ENCODE measurements at places on chromosomes 12 and 14.
A peak's percentile ranks its signal among the peaks of the same experiment; 100 is the strongest.

- no peak overlapping the region for H3K4me3 ChIP-seq
- H3K27ac ChIP-seq, result no peak overlapping the region
- no peaks in the 10 kb centered on the region for H3K4me1 ChIP-seq
- peaks cover 47% of the 10 kb centered on the region for H3K27me3 ChIP-seq
Measured at GRCh38 chr14:47490353-47490752, 185.1 kb downstream of the MDGA2 start.

- no peak overlapping the region for H3K4me3 ChIP-seq
- no peak for DNase-seq
- H3K36me3 ChIP-seq, result peaks cover 14% of the 10 kb centered on the region
- peaks cover 6% of the 10 kb centered on the region for H3K4me1 ChIP-seq
- no peaks in the 10 kb centered on the region for H3K27me3 ChIP-seq
- no peak overlapping the region for H3K27ac ChIP-seq
Measured at GRCh38 chr12:130827432-130827831, 11.6 kb downstream of the STX2 start.

- no peak for DNase-seq
- no peak overlapping the region for H3K4me3 ChIP-seq
- H3K36me3 ChIP-seq, result no peaks in the 10 kb centered on the region
- no peak overlapping the region for H3K27ac ChIP-seq
Measured at GRCh38 chr12:5796171-5796958, 148.7 kb downstream of the ANO2 start.

DNA sequence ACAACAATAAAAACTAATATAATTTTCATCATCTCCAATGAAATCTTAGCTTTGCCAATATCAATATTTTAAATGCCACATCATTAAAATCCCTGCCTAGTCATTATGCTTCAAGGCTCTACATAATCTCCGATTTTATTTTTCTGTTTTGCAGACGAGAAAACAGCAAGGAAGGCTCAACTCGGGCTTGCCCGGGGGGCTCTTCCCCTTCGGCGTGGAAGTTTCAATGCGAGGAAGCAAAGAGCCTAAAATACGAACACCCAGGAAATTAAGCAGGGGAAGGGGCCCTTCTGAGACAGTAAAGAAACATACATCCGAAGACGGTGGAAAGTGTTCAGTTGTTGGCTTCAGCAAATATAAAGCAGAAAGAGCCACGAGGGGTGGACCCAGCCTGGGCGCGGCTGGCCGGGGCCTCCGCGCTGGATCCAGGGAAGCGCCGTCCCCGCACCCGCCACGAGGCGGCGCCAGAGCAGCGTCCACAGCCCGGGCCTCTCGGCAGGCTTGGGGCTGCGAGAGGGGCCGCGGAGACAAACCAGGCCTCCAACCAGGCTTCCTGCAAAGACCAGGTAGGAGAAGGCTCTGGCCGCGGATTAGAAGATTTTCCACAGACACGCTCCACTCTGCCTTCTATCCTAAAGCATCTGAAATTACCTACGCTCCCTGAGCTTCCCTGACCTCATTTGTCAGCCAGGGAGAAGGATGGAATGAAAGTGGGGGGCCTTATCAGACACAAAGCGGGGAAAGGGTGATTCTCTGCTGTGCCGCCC lies 77.2 kb downstream of the SERPINA3 start:
- H3K4me1 ChIP-seq, result no peaks in the 10 kb centered on the region
- no peak overlapping the region for H3K27ac ChIP-seq
- H3K27me3 ChIP-seq, result no peaks in the 10 kb centered on the region
- no peaks in the 10 kb centered on the region for H3K36me3 ChIP-seq
- peak; percentile 50 for DNase-seq

DNA sequence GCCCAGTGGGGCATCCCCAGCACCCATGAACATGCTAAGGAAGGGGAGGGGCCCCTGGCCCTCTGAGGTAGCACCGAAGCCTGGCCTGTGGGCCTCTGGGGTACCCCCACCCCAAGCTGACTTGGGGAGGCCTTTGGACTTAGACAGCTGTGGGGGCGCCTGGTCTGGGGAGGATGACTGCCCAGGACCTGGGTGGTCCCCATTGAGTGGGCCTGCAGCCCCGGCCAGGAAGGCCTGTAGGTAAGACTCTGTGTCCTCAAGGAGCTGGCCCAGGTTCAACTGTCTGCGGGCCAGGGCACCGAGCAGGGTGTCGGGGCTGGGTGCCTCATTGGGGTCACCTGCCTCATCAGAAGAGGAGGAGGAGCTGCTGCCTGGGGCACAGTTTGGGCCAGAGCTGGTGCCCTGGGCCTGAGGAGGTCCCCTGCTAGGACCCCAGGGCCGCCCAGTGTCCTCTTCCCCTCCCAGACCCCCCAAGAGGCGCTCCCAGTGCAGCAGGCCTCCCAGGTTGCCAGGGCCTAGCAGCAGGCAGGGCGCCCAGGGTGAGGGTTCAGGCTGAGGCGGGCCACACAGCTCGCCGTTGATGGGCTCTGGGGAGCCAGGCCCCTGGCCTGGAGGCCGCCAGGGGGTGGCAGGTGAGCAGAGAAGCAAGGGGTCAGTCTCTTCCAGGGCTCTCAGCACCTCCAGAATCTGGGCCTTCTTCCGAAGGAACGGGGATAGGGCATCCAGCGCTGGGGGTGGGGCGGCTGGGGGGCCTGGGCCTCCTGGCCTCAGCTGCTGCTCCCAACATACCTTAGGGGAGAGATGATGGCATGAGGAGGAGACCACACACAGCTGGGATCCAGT lies 31.4 kb downstream of the NCKAP5L start:
- H3K4me3 ChIP-seq, result no peak overlapping the region
- no peaks in the 10 kb centered on the region for H3K27me3 ChIP-seq
- peaks cover 14% of the 10 kb centered on the region for H3K36me3 ChIP-seq
- H3K27ac ChIP-seq, result no peak overlapping the region
- no peaks in the 10 kb centered on the region for H3K4me1 ChIP-seq

GRCh38 chr14:68947802-68948201 lies 31.3 kb downstream of the ACTN1 start:
- DNase-seq, result peak; percentile 86
- H3K27me3 ChIP-seq, result no peaks in the 10 kb centered on the region
- peaks cover 29% of the 10 kb centered on the region for H3K36me3 ChIP-seq
- H3K4me3 ChIP-seq, result peak overlapping the region; percentile 53
- H3K27ac ChIP-seq, result peak overlapping the region; percentile 80

DNA sequence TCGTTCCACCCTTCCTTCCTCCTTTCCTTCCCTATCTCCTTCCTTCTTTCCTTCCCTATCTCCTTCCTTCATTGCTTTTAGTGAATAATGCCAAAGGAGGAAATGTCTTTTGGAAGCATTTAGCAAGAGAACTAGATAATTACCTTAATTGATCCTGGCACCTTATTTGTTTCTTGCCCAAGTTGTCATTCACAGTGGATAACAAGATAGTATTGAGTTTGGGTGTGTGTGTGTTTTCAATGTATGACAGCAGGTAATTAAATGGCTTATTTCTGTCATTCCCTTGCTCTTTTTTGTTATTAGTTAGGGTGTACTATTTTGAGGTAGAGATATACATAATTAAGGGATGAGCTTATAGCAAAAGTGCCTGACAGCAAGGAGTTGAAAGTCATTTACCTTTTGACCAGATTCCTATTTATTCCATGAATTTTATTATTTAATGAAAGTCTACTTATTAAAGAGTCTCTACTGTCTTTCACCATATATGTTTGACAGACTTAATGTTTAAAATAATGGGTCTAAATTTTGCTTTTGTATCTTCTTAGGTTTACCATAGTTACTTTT lies 30.2 kb downstream of the EID3 start:
- no peak overlapping the region for H3K4me3 ChIP-seq
- DNase-seq, result no peak
- H3K27ac ChIP-seq, result no peak overlapping the region
- H3K27me3 ChIP-seq, result no peaks in the 10 kb centered on the region

DNA sequence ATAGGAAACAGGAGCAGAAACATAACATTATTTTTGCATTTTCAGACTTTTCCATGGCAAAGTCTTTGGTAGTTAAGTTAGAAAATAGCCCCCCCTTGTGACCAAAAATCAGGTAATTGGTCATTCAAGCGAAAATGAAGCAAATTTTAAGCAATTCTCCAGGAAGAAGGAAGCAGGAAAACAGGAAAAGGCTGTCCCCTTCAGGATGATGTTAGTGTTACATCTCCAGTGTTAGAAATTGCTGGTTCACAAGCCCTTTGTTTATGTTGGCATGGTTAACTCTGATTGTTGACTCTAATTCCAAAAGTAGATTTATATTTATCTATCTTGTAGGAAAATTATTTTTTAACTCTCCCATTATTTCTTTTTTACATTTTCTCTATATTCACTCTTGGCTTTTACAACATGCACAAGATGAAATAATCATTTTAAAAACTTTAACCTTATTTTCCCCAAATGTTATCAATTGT lies 18.8 kb upstream of the GAS2L3 start:
- no peaks in the 10 kb centered on the region for H3K27me3 ChIP-seq
- H3K4me3 ChIP-seq, result no peak overlapping the region
- no peak overlapping the region for H3K27ac ChIP-seq
- no peaks in the 10 kb centered on the region for H3K4me1 ChIP-seq
- no peaks in the 10 kb centered on the region for H3K36me3 ChIP-seq

DNA sequence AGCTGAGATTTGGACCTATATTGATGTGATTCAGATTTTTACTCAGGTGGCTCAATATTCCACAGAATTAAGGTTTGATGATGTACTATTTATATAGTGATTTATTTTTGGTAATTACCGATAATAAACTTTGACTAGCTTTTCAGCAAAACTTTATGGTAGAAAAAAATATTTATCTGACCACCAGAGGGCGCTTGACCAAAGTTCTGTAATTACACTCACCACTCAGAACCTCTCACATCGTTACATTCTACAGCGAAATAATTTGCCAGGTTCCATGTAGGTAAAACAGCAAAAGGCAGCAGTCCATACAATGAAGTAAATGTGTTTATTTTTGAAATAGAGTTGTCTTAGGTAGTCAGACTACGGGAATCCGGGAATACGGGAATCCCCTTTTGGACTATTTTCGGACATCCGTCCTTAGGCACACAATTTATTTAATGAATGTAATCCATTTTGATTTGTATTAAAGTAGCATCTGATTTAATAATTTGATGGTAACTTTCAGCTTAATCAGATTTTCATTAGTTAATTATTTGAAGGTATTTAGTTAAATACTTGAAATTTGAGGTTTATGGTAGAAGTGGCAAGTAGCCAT lies 143.0 kb upstream of the DDHD1 start:
- peak; percentile 52 for DNase-seq
- no peak overlapping the region for H3K4me3 ChIP-seq
- no peak overlapping the region for H3K27ac ChIP-seq
- no peaks in the 10 kb centered on the region for H3K4me1 ChIP-seq
- H3K27me3 ChIP-seq, result no peaks in the 10 kb centered on the region
- no peaks in the 10 kb centered on the region for H3K36me3 ChIP-seq

- H3K27ac ChIP-seq, result peak overlapping the region; percentile 95
- H3K36me3 ChIP-seq, result peaks cover 29% of the 10 kb centered on the region
- H3K4me3 ChIP-seq, result peak overlapping the region; percentile 31
- peaks cover 53% of the 10 kb centered on the region for H3K4me1 ChIP-seq
Measured at GRCh38 chr12:96235484-96235826, 41.3 kb downstream of the ELK3 start.

DNA sequence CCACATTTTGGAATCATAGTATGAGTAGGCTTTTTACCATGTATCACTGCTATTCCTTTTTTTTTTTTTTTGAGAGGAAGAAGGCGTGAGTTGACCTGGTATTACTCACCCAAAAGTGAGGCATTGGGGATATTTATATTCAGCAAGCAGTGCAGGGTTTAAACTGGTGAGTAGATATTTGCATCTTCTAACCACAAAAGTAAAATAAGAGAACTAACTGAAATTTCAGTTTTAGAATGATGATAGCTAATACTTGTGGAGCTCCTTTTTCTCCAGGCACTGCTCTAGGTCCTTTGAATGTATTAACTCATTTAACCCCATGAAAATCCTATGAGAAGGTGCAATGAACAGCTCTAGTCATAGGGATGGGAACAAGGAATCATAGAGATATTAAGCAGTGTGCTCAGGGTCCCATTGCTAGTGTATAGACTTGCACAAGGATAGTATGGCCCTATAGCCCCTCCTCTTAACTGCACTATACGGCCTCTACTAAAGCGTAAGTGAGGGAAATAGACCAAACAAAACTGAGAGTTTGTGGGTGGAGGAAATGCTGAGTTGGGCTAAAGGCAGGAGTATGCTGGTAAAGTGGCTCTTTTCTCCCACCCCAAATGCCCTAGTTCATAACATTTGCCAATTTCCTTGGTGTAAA lies 104.3 kb upstream of the MAX start:
- H3K27me3 ChIP-seq, result no peaks in the 10 kb centered on the region
- peak; percentile 16 for DNase-seq
- no peak overlapping the region for H3K4me3 ChIP-seq
- no peaks in the 10 kb centered on the region for H3K36me3 ChIP-seq
- H3K27ac ChIP-seq, result no peak overlapping the region

- H3K4me1 ChIP-seq, result no peaks in the 10 kb centered on the region
- H3K27me3 ChIP-seq, result no peaks in the 10 kb centered on the region
- H3K27ac ChIP-seq, result no peak overlapping the region
- DNase-seq, result no peak
- no peaks in the 10 kb centered on the region for H3K36me3 ChIP-seq
Measured at GRCh38 chr12:18888047-18888446, 150.1 kb downstream of the CAPZA3 start.

DNA sequence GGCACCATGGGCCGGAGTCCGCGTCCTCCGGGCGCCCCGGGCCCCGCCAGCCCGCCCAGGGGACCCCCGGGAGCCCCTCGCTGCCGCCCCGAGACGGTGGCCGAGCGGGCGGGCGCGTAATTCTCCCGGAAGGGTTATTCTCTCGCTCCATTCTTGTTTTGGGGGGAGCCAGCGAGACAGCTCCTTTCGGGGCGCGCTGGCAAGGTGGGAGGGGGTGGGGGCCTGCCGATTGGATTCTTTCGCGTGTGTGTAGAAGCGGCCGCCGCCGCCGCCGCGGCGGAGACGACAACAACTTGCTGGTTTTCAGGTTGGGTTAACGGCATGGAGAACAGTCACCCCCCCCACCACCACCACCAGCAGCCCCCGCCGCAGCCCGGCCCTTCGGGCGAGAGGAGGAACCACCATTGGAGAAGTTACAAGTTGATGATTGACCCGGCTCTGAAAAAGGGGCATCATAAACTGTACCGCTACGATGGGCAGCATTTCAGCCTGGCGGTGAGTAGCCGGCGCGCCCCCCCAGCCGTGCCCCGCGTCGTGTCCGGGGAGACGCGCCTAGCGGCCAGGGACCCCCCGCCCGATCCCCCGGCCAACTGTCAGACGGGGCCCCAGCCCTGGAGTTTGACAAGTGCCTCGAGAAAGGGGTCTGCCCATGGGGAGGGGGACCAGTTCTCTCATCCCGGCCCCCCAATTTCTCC lies 755 bp downstream of the SETD1B start:
- peak overlapping the region; percentile 87 for H3K4me3 ChIP-seq
- peak; percentile 28 for DNase-seq
- peaks cover 40% of the 10 kb centered on the region for H3K36me3 ChIP-seq
- no peaks in the 10 kb centered on the region for H3K27me3 ChIP-seq
- peak overlapping the region; percentile 99 for H3K27ac ChIP-seq

- H3K4me1 ChIP-seq, result no peaks in the 10 kb centered on the region
- H3K27ac ChIP-seq, result no peak within 1 kb of the TSS
- H3K4me3 ChIP-seq, result no peak within 1 kb of the TSS
- DNase-seq, result no peak
Measured at GRCh38 chr12:69348162-69348938, at the start of gene LYZ. LYZ (plus strand) TSS chr12:69348381; CDS start chr12:69348409, 28 bp downstream.

- no peak overlapping the region for H3K4me3 ChIP-seq
- H3K27me3 ChIP-seq, result no peaks in the 10 kb centered on the region
- H3K27ac ChIP-seq, result no peak overlapping the region
- no peak for DNase-seq
Measured at GRCh38 chr12:39835517-39836489, 216.2 kb upstream of the ABCD2 start.

Measured in MCF 10A (cell line).